ENCODE measurements at places on chromosomes 11 and 22. TPM values are rescaled to one million over a fixed set of nuclear protein-coding genes. Genes with fewer than 3 reads are reported as not detected.
A peak's percentile ranks its signal among the peaks of the same experiment; 100 is the strongest.

Gene TUBA8
- total RNA-seq = 253 TPM

DNA sequence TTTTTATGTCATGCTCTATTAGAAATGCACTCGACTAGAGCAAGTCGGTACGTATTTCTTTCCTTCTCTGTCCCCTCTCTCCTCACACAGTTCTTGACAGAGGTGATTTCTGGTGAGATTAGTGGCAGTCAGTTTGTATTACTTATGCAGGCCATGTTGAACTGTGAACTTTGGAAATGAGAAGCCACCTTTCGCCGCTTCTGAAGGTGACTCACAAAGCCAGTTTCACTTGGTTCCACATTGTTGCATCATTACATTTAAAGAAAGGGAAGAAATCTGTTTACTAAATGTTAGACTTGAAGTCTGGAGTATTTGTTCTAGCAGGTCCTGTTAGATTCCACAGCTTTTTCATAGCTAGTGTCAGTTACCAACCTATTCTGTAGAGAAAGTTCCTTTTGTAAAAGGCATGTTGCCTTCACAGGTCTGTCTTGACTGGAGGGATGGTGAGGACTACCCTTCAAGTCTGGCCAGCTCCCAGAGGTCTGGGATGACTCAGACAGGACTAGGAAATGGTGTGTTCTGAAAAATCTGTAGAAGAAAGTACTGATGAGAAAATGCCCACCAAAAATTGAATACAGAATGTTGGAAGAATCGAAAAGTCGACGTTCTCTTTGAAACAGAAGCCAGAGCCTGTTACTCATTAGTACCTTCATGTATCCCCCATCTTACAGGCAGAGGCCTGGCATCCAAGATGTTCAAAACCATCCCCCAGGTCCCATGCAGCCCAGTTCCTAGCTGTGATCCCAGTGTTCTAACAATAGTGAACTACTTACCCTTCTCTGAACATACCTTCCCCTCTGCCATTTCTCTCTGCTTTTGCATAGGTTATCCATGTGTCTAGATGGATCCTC lies 181.4 kb downstream of the DBX1 start:
- no peak for DNase-seq
- H3K27me3 ChIP-seq = no peaks in the 10 kb centered on the region
- H3K27ac ChIP-seq = no peak overlapping the region
- no peak overlapping the region for H3K4me3 ChIP-seq

Gene INS
- not detected for total RNA-seq

Gene TEX54
- not detected for total RNA-seq

DNA sequence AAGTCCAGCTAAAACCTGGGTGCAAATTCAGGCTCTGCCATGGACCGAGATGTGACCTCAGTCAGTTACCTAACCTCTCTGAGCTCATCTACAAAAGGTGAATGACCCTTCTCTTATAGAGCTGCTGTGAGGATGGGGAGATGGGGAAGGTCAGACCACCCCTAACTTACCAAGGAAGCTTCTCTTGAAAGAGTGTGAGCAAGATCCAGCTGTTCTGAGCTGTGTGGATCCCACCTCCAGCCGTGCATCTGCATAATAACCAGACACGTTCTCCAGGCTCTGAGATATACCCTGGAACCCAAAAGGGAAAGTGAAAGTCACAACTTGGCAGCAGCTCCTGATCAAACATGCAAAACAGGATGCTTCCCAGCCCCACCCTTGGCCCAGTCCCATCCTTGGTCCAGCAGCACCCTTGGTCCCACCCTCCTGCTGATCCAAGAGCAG lies at the start of gene APOL3:
Gene APOL3 (minus strand): TSS at position 257 of the 444 bp plus-strand sequence. CDS start 11,700 bp downstream, outside the sequence.
- H3K27ac ChIP-seq = peak within 1 kb of the TSS; percentile 96
- peak within 1 kb of the TSS; percentile 71 for H3K4me3 ChIP-seq
- no peaks in the 10 kb centered on the region for H3K27me3 ChIP-seq
- DNase-seq = peak; percentile 86
- peaks cover 63% of the 10 kb centered on the region for H3K4me1 ChIP-seq

Gene ABCG4
- total RNA-seq = 1.8 TPM

Gene CELSR1
- 8.9 TPM for total RNA-seq

GRCh38 chr11:106656646-106657045 lies 361.6 kb downstream of the GUCY1A2 start:
- H3K4me1 ChIP-seq = no peaks in the 10 kb centered on the region
- H3K27ac ChIP-seq = no peak overlapping the region
- no peaks in the 10 kb centered on the region for H3K36me3 ChIP-seq
- no peaks in the 10 kb centered on the region for H3K27me3 ChIP-seq
- no peak for DNase-seq
- H3K4me3 ChIP-seq = no peak overlapping the region

DNA sequence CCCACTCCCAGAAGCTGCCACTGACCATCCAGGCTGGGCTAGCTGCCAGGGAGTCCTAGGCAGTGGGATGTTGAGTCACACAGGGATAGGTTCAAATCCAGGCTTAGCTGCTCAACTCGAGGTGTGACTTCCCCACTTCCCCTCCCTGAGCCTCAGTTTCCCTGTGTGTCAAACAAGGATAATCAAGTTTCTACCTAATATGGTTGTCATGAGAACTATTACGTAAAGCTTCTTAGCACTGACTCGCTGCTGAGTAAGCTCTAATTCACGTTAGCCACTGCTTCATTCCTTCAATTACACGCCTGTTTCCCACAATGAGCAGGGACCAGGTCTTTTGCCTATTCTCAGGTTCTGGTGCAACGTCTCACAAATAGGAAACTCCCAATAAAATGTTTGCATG lies 67.7 kb downstream of the SEZ6L start:
- no peak for DNase-seq
- H3K4me3 ChIP-seq = no peak overlapping the region
- no peaks in the 10 kb centered on the region for H3K4me1 ChIP-seq
- H3K27ac ChIP-seq = no peak overlapping the region
- no peaks in the 10 kb centered on the region for H3K36me3 ChIP-seq

DNA sequence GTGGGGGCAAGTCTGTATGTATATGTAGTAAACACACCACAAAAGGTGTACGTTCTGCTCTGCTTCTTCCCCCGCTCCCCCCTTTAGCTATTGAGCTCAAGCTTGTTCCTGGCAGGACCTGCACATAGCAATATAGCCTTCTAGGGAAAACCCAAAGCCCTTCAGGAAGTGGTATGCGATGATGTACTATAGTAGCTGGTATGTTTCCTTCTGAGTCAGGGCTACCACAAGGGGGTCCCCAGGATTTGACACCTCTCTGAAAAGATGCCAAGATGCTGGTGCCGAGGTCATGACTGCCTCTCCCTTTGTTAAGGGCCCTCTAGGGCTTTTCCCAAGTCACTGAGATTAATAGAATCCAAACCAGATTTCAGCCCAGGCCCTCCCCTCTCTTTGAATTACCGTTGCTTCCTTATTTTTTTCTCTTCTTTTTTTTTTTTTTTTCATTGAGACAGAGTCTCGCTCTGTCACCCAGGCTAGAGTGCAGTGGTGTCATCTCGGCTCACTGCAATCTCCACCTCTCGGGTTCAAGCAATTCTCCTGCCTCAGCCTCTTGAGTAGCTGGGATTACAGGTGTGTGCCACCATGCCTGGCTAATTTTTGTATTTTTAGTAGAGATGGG lies 268.4 kb downstream of the ETS1 start:
- no peaks in the 10 kb centered on the region for H3K36me3 ChIP-seq
- H3K27ac ChIP-seq = no peak overlapping the region
- no peaks in the 10 kb centered on the region for H3K27me3 ChIP-seq
- no peak overlapping the region for H3K4me3 ChIP-seq
- peaks cover 12% of the 10 kb centered on the region for H3K4me1 ChIP-seq
- DNase-seq = no peak

- H3K36me3 ChIP-seq = no peaks in the 10 kb centered on the region
- peaks cover 15% of the 10 kb centered on the region for H3K4me1 ChIP-seq
- H3K4me3 ChIP-seq = no peak overlapping the region
- H3K27me3 ChIP-seq = no peaks in the 10 kb centered on the region
- DNase-seq = no peak
Measured at GRCh38 chr11:119688356-119688755, 40.6 kb downstream of the NECTIN1 start.

- peaks cover 25% of the 10 kb centered on the region for H3K4me1 ChIP-seq
- no peak overlapping the region for H3K4me3 ChIP-seq
- H3K36me3 ChIP-seq = no peaks in the 10 kb centered on the region
- no peaks in the 10 kb centered on the region for H3K27me3 ChIP-seq
- no peak overlapping the region for H3K27ac ChIP-seq
Measured at GRCh38 chr11:86152901-86153300, 84.0 kb upstream of the PICALM start.

DNA sequence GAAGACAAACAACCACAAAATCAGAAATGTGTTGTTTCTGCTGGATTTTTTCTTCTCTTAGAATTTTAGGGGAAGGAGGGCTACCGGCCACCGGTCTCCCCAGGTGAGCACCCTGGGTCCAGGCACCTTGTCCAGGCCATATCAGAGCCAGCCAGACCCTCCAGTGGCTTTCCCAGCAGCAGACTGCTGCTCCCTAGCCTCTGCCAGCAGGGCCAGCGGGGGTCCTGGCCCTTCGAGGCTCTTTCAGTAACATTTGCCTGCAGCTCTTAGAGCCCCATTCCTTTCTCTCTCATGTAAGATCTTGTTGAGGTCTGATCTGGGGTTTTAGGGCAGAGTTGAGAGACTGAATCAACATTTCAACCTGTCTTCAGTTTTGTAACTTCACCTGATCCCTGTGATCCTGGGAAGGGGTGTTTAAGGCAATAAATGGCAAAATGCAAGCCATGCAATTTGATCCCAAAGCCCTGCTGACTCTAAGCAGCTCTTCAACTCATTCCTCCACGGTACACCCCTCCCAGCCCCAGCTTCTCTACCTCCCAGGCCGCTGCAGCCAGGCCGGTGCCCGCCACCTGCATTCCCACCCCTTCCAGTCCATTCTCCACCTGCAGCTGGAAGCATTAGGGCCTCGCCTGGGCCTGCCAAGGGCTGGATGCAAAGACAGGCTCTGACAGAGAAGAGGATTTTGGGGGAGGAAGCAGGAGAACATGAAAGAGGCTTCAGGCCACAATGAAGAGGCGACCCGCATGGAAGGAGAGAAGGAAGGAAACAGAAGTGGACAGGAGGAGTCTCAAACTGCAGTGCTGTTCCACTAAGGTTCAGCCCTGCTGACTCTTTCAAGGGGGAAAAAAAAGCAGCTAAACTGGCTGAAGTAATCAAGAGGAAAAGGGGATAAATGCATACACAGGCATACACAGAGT lies 113.0 kb upstream of the FGF3 start:
- H3K4me1 ChIP-seq = no peaks in the 10 kb centered on the region
- peaks cover 53% of the 10 kb centered on the region for H3K27me3 ChIP-seq
- DNase-seq = peak; percentile 4
- no peaks in the 10 kb centered on the region for H3K36me3 ChIP-seq
- H3K4me3 ChIP-seq = no peak overlapping the region

GRCh38 chr11:74009675-74010305 lies 905 bp upstream of the UCP3 start:
- H3K36me3 ChIP-seq = peaks cover 20% of the 10 kb centered on the region
- H3K27ac ChIP-seq = peak overlapping the region; percentile 64
- DNase-seq = no peak
- no peak overlapping the region for H3K4me3 ChIP-seq
- peaks cover 51% of the 10 kb centered on the region for H3K4me1 ChIP-seq

- no peak for DNase-seq
- no peak overlapping the region for H3K27ac ChIP-seq
- peaks cover 52% of the 10 kb centered on the region for H3K27me3 ChIP-seq
- H3K36me3 ChIP-seq = no peaks in the 10 kb centered on the region
- no peak overlapping the region for H3K4me3 ChIP-seq
- no peaks in the 10 kb centered on the region for H3K4me1 ChIP-seq
Measured at GRCh38 chr11:133598906-133599305, 66.6 kb upstream of the OPCML start.

Gene P4HA3
- total RNA-seq = 0.16 TPM

DNA sequence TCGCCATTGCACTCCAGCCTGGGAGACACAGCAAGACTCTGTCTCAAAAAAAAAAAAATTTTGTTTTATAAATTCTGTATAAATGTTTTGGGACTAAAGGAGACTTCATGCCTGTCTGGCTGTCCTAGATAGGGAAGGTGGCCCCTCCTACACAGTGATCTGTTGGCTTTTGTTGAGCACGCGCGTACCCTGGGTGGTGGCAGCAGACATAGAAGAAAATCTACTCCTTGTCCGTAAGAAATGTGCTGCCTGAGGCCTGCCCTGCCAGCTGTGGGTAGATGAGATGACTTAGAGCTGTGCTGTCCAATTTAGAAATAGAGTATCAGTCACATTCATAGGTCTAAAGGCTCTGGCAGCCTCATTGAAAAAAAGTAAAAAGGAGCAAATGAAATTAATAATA lies 37.0 kb downstream of the AP2A2 start:
- DNase-seq = no peak
- peaks cover 15% of the 10 kb centered on the region for H3K4me1 ChIP-seq
- no peaks in the 10 kb centered on the region for H3K27me3 ChIP-seq
- H3K36me3 ChIP-seq = peaks cover 35% of the 10 kb centered on the region
- no peak overlapping the region for H3K4me3 ChIP-seq

Gene SLC22A9
- total RNA-seq = not detected

DNA sequence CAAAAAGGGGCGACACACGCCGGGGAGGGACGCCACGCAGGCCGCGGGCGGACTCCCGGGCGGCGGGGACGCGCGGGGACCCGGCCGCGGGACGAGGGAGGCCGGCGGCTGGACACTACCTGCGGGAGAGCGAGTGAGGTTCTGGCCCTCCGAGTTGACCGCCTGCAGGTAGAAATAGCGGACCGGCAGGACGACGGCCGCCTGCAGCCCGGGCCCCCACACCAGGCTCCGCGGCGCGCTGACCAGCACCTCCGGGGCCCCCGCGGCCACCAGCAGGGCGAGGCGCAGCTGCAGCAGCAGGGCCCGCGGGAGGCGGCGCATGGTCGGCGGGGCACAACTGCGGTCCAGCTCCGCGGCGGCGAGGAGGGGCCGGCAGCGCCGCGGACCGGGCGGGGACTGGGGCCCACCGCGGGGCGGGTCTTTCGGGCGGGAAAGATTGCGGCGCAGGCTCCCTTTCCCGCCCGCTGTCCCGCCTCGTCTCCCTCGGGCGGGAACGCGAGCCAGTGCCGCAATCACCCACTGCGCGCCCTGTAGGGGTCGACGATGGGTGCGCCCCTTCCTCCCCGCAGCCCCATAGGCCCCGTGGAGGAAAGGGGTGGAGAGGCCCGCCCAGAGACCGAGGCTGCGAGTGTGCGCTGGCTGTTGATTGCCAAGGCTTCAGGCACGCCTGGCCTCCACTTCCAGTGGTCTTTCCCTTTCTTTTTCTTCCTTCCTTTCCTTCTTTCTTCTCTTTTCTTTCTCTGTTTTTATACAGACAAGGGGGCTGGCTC lies at the start of gene POGLUT3:
Gene POGLUT3 (minus strand): TSS at position 339 of the 770 bp plus-strand sequence. CDS start 18 bp downstream, at position 321.
- peaks cover 28% of the 10 kb centered on the region for H3K4me1 ChIP-seq
- no peaks in the 10 kb centered on the region for H3K27me3 ChIP-seq
- H3K27ac ChIP-seq = peak within 1 kb of the TSS; percentile 97
- peak; percentile 63 for DNase-seq

Gene PATE4
- not detected for total RNA-seq

Measured in left ventricle myocardium inferior (tissue), 1 donor.